ENCODE measurements at places on chromosomes 12 and 14.

- no peak for DNase-seq
Observed at GRCh38 chr14:101072531-101072930, 169.0 kb upstream of the RTL1 start.

GRCh38 chr14:93788543-93789227, 400 bp upstream of the PRIMA1 start:
- DNase-seq, result no peak

DNA sequence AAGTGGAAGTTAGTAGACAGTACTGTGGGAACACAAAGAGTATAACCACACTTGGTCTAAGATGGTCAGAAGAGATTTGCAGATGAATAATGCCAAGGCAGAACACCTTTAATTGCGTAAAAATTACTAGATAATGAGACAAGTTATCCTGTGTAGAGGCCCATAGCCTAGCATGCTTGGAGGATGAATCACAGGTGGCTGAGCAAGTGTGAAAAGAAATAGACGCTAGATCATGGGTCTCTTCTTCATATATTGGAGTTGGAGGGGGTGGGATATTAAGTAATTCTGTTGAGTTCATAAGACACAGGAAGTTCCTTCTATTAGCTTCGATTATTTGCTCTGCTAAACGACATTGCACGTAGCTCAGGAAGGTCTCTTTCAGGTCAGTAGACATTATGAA, 454.3 kb upstream of the LMO3 start:
- DNase-seq, result no peak

DNA sequence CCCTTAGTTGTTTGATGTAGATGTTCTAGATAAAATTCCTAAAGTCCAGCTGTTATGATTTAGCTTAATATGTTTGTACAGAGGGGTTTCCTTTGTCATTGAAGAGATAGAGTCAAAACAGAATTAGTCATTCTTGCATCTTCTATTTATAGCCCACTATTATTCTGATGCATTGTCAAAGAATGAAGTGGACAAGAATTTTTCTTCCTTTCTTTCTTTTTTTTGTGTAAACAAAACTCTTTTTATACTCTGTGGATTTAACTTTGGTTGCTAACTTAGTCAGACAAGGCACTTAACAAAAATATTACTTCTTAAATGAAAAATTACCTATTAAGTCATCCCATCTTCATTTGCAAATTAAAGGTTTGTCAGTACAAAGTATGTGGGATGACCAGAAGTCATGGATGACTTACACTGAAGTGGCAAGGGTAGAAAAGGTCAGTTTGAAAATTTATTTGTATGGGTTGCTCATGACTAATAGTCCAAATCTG, 215.6 kb upstream of the DDHD1 start:
- no peak for DNase-seq

DNA sequence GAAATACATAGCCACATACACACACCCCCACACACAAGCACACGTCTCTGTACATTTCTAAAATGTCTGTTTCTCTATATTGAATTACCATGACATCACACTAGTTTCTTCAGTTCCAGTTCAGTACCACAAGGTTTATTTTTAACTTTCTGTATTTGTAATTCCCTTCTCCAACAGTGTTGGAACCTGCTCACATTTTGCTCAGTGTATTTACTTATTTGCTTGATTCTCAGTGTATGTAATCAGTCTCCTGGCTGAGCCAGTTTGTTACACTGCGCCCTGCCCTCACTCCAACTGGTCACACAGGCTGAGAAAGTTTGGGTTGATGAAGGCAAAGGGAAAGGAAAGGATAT, 67.1 kb downstream of the MON2 start:
- DNase-seq, result no peak

DNA sequence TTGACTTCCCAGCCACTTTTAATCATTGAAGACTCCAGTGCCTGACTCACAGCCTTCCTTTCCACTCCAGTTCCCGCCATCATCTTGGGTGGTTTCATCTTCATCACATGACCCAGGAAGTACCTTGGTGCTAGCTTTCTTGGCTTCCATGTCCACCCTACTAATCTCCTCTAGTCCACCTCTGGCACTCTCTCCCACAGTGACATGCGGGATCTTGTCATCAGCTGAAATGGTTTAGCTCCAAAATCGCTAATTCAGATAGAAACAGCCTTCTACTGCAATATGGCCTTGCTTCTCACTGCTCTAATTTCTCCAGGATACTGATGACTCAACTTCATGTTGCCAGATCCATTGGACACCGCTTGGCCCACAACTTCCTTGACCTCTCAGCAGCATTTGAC, 24.5 kb downstream of the WDR20 start:
- DNase-seq, result no peak

GRCh38 chr14:24818823-24819341, 184.9 kb upstream of the GZMB start:
- no peak for DNase-seq

DNA sequence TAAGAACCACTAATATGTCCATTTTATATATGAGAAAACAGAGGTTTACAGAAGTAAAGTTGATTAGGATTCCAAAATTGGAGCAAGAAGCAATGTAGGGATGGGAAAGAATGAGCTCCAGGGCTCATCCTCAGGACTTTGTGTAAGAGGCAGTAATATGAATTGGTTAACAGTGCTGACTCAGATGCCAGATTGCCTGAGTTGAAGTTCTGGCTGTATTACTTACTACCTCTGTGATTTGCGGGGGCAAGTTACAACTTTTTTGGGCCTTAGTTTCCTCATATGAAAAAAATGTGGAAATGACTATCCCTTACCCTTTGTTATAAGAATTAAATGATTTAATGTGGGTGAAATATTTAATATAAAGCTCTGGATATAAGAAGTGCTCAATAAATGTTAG, 35.1 kb upstream of the PPP2R5E start:
- no peak for DNase-seq

GRCh38 chr14:100391173-100391572, 68.0 kb downstream of the SLC25A47 start:
- no peak for DNase-seq
